ENCODE measurements at places on chromosomes 3 and 15.

DNA sequence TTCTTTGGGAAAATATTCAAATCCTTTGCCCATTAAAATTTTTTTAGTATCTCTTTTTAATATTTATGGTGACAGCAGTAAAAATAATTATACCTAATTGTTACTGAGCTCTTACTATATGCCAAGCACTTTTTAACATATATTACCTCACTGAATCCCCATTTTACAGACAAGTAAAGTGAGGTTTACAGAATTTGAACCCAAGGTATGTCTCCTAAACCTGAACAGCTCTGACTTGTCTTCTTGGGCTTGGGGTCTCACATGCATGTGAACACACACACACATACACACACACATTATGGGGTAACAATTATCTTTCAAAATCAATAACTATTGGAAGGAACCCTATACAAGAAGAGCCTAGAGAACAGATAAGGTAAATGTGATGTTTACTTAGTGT, 62.2 kb upstream of the ADCY5 start:
- DNase-seq = no peak

DNA sequence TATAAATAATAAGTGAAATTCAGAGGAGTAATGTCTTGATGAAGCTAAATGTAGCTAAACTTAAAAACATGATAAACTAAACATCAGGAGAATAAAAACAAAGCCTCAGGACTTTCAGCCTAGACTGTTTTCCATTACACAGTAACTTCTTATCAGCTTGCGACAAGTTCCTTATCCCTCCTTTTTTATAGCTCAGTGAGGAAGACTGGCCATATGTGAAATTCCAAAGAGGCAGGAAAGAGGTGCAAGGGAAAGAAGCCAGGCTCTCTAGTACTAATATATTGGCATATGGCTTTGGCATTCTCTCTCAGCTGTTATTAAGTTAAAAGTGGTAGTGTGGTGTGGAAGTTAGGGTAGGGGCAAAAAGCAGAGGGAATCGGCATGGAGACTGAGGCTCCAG, 4.4 kb downstream of the COX17 start:
- DNase-seq = no peak

DNA sequence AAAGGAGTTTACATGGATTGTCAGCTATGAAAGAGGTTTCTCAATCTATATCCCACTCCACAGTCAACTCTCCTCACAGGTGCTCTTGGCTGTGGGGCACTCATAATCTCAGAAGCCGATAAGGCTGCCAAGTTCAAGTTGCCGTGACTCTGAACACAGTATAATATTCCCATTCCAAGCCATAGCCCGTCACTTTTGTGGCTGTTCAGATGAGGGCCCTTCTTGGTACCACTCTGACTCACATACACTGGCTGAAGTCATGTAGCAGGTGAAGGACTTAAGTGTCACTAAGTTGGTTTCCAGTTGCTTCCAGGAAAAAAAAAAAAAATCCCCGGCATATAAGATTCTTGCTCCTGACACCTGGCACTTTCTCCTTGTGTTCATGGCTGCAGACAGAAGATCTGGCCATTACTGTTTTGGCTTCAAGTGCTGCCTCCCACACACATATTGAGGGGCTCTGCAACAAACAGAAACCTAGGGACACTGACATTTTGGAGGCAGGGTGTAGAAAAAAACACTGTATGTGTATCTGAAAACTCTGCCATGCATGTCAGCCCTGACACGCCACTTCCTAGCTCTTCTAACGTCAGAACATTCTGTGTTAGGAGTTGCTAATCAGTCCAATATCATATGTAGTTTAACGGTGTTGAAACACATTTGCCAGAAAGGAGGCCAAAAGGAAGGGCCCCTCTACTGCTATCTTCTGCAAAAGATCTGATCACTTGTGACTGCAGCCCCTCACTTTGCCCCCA, 170.2 kb upstream of the ICE2 start:
- DNase-seq = no peak

DNA sequence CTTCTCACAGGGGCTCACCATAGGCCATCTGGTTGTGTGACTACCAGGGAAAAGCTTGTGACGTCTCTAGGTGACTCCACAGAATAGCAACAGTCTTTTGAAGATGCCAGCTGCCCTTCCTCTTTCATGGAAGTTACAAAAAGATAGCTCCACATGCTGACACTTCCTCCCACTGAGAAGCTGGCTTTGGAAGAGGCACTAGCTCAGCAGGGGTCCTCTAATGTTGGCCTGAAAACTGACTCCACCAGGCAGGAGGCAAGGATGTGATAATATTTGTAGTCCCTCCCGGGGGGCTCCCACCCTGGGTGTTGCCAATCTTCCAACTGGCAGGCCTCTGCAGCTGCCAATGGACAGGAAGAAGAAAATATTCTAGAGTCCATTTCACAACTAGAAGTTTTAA, 343.5 kb downstream of the NEK10 start:
- no peak for DNase-seq
